ENCODE measurements at places on chromosomes 16 and 17. TPM values are rescaled to one million over a fixed set of nuclear protein-coding genes. Genes with fewer than 3 reads are reported as not detected.

GRCh38 chr17:27458524-27458908 is 2.3 kb downstream of the KSR1 start:
- no peak for DNase-seq

DNA sequence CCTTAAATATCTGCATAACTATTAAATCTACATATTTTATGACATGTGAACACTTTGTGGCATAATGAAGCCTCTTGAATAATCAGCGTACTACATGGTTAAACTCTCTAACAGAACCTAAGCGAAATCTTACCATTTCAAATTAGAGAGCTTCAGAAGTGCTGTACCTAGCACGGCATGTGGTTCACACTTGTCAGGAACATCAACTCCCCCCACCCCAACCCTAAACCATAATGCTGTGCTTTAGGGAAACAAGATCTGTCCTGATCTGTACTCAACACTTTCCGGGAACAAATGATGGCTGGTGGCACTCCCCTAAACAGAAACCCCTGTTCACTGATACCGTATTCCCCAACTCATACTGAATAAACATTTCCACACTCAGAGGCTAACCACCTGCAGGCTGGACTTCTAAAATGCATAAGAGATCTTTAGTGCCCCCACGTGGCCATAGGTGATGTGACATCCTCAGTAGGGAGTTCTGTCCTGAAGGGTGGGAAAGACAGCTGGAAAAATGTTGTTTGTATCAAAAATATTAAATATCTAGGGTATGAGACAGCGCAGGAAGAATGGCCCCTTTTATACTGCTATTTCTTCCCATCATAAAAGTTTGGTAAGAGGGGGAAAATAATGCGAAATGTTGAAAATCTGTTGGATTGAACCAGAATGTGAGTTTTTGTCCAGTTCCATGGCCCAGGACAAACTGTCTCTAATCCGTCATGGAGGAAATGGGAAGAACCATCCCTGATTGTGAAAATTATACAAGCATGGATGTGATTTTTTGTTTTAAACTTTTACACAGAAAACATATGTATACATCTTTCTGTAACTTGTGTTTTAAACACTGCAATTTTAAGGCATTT is 88.6 kb downstream of the USP31 start:
- DNase-seq: peak; percentile 81

- peak; percentile 79 for DNase-seq
These were observed 16.7 kb downstream of the UNC13D start for GRCh38 chr17:75827308-75828075.

DNA sequence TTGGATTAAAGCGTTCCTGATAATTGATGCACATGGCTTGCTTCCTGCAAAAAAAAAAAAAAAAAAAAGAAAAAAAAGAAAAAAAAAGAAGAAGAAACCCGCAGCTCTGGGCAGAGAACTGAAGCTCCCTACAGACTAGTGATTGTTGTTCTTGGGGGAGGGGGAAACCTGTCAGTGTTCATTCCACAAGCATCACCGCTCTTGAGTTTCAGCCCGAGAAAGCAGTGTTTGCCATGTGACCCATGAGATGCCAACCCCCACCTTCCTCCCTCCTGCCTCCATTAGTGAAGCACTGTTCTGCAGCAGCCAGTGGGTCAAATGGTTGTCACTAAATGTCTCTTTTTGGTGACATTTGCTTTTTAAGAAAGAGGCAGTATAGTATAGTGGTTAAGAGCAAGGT is 1.7 kb downstream of the USP43 start:
- no peak for DNase-seq

GRCh38 chr17:64418506-64419339 is 28.1 kb upstream of the PECAM1 start:
- peak; percentile 78 for DNase-seq

GRCh38 chr16:4062212-4062802 is 53.9 kb downstream of the ADCY9 start:
- no peak for DNase-seq

DNA sequence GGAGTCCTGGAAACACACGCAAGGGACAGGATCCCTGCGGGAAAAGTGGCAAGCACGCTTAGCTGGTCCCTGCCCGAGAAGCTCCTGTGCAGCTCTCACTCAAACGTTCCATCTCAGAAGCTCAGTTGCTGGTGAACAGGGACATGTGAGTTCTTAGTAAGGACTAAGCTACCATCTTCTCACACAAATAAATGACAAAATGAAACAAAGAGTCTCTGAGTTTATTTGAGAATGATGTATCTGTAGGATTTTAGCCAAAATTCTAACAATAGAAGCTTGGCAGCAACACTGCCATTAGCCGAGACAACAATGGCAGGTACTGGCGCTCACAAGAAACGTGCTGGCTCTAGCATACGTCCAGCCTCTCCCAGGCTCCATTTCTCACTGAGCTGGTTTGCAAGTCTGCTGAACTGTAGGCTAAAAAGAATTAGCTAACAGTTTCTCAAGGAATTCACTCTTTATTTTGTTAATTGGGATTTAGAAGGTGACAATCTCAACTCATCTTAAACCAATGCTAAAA is 90.2 kb downstream of the VPS53 start:
- DNase-seq: no peak

GRCh38 chr17:53640808-53641207 is 181.9 kb upstream of the KIF2B start:
- no peak for DNase-seq

DNA sequence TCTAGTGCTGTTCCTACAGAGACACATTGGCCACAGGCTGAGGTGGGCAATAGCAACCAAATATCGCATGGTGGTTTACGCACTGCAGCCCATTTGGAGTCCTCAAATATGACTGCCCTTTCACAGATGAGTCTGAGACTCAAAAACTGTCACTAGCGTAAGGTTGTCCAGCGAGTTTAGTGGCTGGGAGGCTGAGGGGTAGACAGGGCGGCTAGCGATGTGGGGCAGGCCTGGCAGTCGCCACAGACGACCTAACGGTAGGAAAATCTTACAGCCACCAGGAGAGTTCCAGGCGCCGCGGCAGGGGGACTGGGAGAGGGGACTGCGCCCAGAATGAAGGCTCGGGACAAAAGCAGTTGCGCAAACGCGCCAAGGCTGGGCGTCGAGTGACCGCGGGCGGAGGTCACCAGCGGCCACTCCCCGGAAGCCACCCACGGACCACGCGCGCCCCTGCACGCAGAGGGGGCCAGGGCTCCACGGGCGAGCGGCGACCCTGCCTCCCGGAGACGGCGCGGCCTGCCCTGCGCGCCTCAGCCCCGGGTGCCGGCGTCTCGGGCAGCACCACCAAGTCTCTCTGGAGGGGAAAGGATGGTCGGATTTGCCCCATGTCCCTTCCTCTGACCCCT is 699 bp upstream of the MAP1LC3B start:
- no peak for DNase-seq

DLX3 gene
- 0.47 TPM for polyA plus RNA-seq

CACNG4 gene
- 0.26 TPM for polyA plus RNA-seq

SPSB3 gene
- 55.1 TPM for polyA plus RNA-seq

OR2C1 gene
- polyA plus RNA-seq: not detected

WSCD1 gene
- 5.4 TPM for polyA plus RNA-seq

Data from kidney (tissue), 22 donors.